Upper lobe of right lung (tissue), 1 donor: ENCODE measurements at places on chromosomes 7 and 10. TPM values are rescaled to one million over a fixed set of nuclear protein-coding genes. Genes with fewer than 3 reads are reported as not detected.

The CAPZA2 gene
- total RNA-seq, result 249 TPM

The PSMG3 gene
- 20.3 TPM for total RNA-seq

The AGR2 gene
- 66.3 TPM for total RNA-seq

The AKR1C8 gene
- total RNA-seq, result 0.55 TPM

The OR9A2 gene
- not detected for total RNA-seq

The GPR15LG gene
- not detected for total RNA-seq

The ADAP1 gene
- 30.7 TPM for total RNA-seq

The ANKRD22 gene
- 2.3 TPM for total RNA-seq

The YKT6 gene
- total RNA-seq, result 54.7 TPM

The EGR2 gene
- total RNA-seq, result 41.4 TPM

The TBATA gene
- not detected for total RNA-seq

The CYP3A4 gene
- not detected for total RNA-seq

The CRPPA gene
- total RNA-seq, result 2.9 TPM

The WDR86 gene
- 1.3 TPM for total RNA-seq

The TLL2 gene
- not detected for total RNA-seq

The FGFBP3 gene
- total RNA-seq, result 0.81 TPM

The LBX1 gene
- not detected for total RNA-seq

The ABCB4 gene
- total RNA-seq, result 0.41 TPM

The HGF gene
- total RNA-seq, result 26.5 TPM

The MUC12 gene
- total RNA-seq, result not detected

The UPK3B gene
- 25.2 TPM for total RNA-seq

The GPR146 gene
- 40.0 TPM for total RNA-seq

The SSC4D gene
- total RNA-seq, result 1.1 TPM

The TSPAN13 gene
- 185 TPM for total RNA-seq

The DNMBP gene
- 12.5 TPM for total RNA-seq

The FAM107B gene
- total RNA-seq, result 86.2 TPM

The CPA4 gene
- total RNA-seq, result not detected

The PKD2L1 gene
- total RNA-seq, result 2.1 TPM

The SEMA3E gene
- total RNA-seq, result 11.9 TPM

The DYNC1I1 gene
- total RNA-seq, result 2.3 TPM

The ZPBP gene
- not detected for total RNA-seq

The PDLIM1 gene
- 190 TPM for total RNA-seq

The PTPN20 gene
- 2.6 TPM for total RNA-seq

The ZNF786 gene
- total RNA-seq, result 5.6 TPM

The AGBL3 gene
- 3.9 TPM for total RNA-seq
